ENCODE measurements at places on chromosomes 6 and 20.

DNA sequence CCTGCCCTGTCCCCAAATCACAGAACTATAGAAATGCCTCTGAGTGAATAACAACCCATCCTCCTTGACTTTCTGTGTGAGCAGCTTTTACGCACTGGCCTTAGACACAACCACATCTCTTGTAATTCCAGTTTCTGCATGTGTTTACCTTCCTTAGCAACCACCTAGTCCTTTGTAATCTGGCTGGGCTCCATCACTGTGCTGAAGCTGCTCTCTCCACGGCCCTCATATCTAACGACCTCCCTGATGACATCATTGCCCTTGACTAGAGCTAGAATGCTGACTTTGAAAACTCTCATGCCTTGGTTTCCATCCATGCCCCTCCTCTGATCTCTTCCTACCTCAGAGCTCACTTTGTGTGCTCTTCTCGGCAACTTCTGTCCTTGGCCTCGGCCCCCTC, 30.5 kb upstream of the GLP1R start:
- no peak for DNase-seq

DNA sequence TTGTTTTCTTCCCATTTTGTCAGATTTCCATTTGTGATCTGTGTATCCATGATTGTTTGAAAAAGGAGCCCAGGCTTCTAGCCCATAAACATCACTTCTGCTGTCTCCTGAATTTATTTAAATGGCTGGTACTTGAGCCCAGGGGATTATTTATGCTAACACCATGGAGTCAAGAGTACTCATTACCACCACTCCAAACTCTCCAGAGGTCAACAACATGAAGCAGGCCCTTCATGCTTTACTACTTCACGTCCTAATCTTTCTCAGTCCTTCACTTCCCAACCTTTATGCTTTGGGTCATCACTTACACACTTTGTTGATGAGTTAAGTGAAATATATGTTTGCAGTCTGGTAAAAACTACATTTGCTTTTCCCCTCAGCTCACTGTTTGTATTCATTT, 247.8 kb downstream of the BMP2 start:
- no peak for DNase-seq

DNA sequence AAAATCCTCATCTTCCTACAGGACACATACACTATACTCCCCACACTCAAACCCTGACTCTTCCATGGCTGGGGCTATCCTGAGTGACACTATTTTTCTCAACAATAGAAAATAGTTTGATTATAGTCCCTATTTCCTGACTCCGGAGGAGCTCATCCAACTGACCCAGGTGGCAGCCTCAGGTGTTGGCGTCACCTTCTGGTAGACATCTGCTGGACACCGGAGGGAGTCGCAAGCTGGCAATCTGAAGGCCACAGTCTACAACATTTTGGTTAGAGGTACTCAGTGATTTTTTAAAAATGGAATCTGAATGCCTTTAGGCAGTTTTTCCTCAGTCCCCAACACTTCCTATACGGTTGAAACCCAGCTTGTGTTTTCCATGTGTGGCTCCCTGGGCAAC, 32.2 kb upstream of the OCSTAMP start:
- no peak for DNase-seq

- peak; percentile 19 for DNase-seq
These were observed 253.6 kb upstream of the RAB32 start for GRCh38 chr6:146289816-146290588.

DNA sequence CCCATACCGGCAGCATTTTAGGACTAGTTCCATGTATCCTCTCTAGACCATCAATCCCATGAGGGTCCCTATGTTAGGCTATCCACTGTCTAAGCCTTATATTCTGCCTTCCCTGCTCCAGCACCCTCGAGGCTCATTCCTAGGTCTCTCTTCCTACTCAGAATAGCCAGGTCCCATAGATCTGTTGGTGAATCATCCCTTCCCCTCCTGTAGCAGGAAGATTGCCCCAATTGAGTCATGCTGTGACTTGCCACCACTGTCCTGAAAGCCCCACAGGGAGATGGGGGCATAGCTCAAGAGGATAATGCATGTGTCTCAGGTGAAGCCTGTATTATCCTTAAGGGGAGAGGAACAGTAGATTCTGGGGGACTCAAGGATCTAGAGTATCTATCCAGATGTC, 143.1 kb upstream of the MOCS1 start:
- DNase-seq, result no peak

GRCh38 chr20:60632391-60633262, 619.4 kb upstream of the CDH4 start:
- no peak for DNase-seq

DNA sequence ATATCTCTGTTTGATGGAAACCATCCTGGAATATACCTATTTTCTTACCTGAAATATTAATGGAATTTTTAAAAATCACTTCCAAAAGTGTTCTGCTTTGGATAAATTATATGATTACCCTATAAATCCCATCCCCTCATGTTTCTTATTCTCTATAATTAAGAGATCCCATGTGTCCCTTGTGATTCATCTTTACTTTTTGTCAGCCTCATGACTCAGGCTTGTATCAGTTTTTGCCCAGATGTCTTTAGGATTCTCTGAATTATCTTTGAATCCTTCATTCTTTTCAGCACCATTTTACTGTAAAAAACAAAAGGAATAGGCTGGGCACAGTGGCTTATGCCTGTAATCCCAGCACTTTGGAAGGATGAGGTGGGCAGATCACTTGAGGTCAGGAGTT, 804.5 kb upstream of the CITED2 start:
- peak; percentile 44 for DNase-seq

GRCh38 chr6:4308364-4308763, 173.0 kb upstream of the ECI2 start:
- DNase-seq, result no peak

DNA sequence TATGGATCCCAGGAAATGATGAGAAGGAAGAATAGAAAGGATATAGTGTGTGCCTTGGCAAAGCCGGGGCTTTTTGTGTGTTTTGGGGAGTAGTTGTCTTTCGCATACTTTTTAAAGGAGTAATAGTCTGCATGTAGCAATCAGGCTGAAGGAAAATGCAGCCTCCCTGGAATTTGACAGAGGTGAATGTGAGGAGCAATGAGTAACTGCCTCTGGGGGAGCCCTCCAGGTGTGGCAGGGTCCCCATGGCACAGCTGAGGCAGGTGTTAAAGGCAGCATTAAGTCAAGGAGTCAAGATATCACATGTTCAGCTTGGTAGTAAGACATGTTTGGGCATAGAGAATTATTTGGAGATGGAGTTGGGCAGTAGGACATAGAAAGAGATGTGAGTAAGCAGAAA, 203.1 kb downstream of the C6orf118 start:
- no peak for DNase-seq

GRCh38 chr6:18515767-18516166, 128.6 kb downstream of the RNF144B start:
- no peak for DNase-seq

DNA sequence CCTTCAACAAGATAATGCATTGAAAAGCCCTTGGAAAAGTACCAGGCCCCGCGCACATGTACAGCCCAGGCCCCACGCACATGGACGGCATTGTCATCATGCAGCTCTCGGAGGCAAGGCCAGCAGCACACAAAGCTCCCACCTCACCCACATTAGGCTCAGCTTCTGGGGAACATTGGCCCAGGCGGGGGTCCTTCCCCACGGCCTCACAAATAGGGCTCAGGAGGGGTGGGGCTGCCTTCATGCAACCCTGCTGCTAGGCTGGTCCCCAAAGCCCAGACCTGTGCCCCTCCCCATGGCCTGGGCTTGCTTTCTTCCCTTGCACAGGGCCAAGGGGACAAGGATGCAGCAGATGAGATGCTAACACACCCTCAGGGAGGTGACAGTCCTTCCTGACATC, 26.7 kb downstream of the NPEPL1 start:
- DNase-seq, result no peak

- no peak for DNase-seq
These were observed 162.1 kb downstream of the ZFAND3 start for GRCh38 chr6:37981626-37982025.

DNA sequence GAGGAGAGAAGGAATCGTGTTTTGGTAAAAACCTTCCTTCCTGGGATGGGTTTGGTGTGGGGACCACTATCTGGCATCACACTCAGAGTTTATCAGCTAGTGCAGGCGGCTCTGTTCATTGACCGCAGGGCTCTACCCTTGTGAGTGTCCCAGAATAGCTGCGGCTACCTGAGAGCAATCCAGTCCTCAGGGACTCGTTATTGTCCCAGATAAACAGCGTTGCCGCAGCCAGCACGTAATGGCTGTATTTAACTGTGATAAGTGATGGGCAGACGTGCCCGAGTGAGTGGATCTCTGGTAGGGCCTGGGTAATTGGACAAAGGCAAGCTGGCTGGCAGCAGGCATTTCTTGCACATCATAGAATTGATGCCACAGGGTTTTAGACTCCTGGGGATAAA, 163.3 kb downstream of the SOBP start:
- DNase-seq, result no peak

- peak; percentile 70 for DNase-seq
These were observed 75.4 kb upstream of the TMEM244 start for GRCh38 chr6:129936329-129937165.

- no peak for DNase-seq
These were observed 31.9 kb downstream of the ZBTB2 start for GRCh38 chr6:151359486-151359885.

DNA sequence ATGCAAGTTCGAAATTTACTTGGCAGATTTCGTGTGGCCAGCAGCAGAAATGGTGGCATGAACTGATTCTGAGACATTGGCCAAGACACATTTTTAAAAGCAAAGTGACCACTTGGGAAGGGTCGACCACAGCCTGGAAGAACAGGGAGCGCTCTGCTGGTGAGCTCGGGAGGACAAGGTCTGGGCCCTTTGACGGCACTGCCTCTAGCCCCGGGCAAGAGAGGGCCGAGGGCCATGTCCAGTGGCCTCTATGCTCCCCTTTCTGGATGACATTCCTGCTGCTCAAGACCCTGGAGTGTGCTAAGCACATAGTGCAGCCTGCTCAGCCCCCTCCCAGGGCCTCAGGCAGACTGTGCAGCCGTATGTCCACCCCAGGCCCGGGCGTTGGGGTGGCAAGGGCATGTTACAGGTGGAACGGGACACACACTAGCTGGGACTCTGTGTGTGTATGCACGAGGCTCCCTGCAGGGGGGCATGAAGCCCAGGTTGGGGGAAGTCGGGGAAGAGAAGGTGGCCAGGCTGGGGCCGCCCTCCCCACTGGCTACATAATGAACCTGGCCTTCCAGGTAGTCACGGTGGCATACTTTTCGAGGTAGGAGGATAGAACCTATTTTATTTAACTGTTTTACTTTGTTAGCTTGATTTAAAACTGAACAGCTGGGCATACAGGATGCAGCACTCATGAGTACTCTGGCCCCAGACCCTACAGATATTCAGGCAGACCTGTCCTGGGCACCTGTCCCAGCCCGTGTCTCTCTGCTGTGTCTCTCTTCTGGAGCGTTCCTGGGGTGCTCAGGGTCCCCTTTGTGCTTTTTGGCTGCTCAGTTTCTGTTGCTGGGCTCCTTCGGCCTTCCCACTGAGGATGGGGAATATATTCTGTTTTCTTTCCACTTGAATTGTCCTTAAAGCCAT, 6.4 kb downstream of the SYNJ2 start:
- DNase-seq, result no peak

DNA sequence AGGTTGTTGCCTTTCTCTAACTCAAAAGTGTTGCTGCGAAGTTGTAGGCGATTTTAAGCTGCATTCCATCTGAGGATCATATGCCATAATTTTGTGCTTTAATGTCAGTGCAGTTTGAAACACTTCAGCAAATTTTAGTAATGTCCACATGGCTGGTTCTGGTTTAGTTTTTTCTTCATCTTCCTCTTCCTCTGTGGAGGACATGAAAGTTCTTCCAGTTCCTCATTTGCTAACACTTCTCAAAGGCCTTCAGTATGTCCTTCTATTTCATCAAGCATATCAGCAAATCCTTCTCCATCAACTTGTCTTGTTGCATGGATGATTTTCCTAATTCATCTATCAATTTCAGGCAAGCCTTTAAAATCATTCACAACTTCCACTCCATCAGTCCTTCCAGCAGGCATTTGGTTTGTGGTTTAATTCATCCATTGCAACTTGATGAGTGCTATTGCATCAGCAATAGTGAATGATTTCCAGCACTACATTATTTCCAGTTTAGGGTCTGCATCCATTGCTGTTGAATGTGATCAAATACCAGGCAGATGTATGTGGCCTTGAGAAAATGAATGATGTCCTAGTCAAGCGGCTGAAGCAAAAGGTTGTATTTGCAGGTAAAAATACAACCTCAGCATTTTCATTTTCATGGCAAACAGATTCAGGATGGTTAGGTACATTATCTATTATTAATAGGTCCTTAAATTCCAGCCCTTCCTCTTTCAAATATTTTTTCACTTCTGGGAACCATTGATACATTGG, 20.2 kb downstream of the SHLD1 start:
- no peak for DNase-seq

DNA sequence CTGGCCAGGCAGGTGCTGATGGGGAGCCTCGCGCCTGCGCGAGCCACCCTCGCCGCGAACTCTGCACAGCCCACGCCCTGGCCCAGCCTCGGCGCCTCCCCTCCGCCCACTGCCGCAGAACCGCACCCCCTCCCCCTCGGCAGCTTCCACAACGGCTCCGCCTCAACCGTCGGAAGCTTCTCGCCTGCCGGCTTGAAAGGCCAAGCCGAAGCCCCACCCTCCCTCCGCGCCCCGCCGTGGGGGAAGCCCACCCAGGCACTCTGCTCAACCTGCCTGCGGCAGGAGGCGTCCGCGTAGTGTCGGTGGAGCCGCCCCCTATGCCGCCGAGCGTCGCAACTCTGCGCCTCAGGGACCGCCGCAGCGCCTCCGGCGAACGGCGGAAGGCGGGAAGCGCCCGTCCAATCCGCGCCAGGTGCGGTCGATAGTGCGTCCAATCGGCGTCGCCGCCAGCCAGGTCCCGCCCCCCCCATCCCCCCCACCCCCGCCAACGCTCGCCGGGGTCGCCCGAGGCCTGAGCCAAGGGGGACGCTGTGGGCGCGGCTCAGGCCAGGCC, at the start of gene SYCP2:
TSS of gene SYCP2 (minus strand) at position 342 of the 553 bp plus-strand sequence. CDS start 11,224 bp downstream, outside the sequence.
- no peak for DNase-seq

DNA sequence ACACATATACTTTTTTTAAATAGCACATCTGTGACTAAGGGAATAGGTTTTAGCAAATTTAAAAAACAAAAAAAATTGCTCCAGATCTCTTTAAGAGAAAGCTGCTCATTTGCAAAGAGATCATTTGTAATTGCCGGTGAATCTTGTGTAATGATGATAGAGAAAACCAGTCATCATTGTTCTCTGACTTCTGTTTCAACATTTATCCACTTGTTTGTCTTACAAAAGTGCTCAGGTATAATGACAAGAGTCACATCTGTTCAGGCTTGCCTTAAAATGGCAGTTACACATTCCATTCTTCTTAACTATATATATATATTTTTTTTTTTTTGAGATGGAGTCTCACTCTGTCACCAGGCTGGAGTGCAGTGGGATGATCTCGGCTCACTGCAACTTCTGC, 165.2 kb downstream of the AIG1 start:
- no peak for DNase-seq

- no peak for DNase-seq
These were observed 20.4 kb upstream of the MEP1A start for GRCh38 chr6:46772762-46773161.

DNA sequence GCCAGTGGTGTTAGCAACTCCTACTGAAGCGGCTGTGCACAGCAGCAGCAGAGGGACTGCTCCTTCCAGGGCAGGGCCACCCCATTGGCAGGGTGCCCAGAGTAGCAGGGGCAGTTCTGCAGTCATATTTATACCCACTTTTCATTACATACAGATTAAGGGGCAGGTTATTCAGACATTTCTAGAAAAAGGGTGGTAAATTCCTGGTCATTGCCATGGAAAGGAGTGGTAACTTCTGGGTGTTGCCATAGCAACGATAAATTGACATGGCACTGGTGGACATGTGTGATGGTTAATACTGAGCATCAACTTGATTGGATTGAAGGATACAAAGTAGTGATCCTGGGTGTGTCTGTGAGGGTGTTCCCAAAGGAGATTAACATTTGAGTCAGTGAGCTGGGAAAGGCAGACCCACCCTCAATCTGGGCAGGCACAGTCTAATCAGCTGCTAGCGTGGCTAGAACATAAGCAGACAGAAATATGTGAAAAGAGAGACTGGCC, 45.0 kb downstream of the IYD start:
- DNase-seq, result no peak

All from amniotic stem cell (primary cell).